ENCODE measurements at places on chromosomes 5 and 9.

DNA sequence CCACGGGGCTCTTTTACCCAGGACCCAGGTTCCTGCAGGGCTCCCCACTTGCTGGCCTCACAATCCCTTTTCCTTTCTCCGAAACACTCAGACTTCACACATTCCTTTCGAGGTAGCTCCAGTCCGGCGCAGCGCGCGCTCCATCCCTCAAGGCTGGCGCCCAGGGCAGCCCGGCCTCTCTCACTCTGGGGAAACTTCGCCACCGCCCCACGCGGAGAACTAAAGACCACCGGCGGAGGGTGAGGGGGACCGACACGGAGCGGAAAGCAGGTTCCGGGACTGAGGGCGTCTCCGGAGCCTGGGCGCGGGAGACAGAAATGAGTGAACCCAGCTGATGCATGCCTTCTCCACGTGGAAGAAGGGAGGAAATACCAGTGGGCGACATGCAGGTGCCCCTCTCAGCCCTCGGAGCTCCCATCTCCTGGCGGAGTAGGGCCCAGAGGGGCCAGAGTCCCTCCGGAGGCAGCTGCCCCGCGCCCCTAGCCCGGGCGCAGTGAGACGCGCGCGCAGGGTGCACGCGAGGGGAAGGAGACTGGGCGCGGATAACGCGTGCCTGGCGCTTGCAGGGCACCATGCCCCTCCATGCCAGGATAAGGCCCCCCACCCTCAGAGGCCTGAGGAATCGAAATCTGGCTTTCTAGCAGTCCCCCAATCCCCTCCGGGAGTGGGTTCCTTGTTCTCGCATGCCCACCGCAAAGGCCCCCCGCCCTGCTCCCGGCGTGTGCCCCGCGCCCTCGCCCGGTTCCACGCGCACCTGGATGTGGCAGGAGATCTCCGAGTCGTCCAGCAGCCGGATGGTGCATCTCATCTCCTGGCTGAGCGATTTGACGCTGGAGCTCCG, 650 bp downstream of the FRMD3 start:
- peaks cover 28% of the 10 kb centered on the region for H3K4me1 ChIP-seq
- DNase-seq, result peak; percentile 66
- H3K27me3 ChIP-seq, result peaks cover 48% of the 10 kb centered on the region
- no peak overlapping the region for H3K27ac ChIP-seq
- H3K36me3 ChIP-seq, result no peaks in the 10 kb centered on the region

DNA sequence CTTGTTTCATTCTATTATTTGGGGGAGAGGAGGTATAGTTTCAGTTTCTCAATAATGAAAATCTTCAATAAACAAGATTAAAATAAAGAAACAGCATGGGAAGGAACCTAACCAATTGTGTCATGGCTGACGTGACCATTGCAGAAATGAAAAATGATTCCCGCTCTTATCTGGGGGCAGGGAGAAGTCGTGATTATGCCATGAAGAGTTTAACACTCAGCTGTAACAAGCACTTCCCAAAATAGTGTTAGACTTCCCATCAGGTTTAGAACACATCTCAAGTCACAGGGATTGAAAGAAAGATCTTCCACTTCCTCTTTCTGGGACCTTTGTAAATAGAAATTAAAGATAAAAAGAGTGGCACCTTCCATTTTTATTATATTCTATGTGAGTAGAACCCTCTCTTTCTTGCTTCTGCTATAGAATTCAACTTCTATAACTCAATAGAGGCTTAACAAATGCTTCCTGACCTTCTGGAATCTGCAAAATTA, 122.2 kb downstream of the TRPM6 start:
- no peak overlapping the region for H3K27ac ChIP-seq
- H3K4me3 ChIP-seq, result no peak overlapping the region
- DNase-seq, result no peak
- H3K4me1 ChIP-seq, result no peaks in the 10 kb centered on the region

DNA sequence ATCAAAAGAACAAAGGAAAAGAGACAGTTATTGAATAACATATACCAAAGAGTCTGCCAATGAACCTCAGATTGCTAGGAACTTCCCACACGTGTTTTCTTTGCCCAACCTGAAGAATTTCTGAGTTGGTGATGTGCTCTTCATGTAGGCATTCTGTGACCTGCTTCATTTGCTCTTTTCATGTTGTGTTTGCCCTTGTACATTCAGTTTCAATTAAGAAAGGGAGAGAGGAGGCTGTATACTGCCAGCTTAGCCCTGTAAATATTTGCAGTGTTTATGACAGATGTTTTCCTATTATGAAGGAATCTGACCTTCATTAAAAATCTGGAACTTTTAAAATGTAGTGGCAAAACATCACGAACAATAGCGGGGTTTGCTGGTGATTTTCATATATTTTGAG, 168.5 kb downstream of the GAS1 start:
- H3K4me3 ChIP-seq, result no peak overlapping the region
- DNase-seq, result no peak
- H3K27me3 ChIP-seq, result no peaks in the 10 kb centered on the region
- H3K27ac ChIP-seq, result no peak overlapping the region

- no peak overlapping the region for H3K27ac ChIP-seq
- no peak for DNase-seq
- H3K4me3 ChIP-seq, result no peak overlapping the region
These were observed 10.4 kb upstream of the ZSWIM6 start for GRCh38 chr5:61321669-61322068.

GRCh38 chr5:82719368-82719767, 357.8 kb downstream of the TMEM167A start:
- no peak overlapping the region for H3K4me3 ChIP-seq
- peaks cover 15% of the 10 kb centered on the region for H3K4me1 ChIP-seq
- peak; percentile 8 for DNase-seq
- H3K27ac ChIP-seq, result no peak overlapping the region

DNA sequence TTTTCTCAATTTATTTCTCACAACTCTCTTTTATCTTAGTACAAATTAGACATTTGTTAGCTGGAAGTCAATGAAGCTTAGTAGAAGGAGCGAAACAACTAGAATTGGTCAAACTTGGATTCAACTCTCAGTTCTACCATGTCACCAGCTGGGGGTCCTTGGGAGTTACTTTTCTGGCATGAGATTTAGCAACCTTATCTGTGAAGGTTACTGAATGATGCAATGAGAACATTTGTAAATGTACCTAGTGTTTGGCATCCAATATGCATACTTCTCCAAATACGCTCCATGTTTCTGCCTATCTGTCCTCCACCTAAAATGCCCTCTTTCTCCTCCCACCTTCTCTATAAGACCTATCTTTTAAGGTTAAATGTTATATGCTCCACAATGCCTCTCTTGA, 6.3 kb downstream of the HNRNPA0 start:
- H3K27ac ChIP-seq, result no peak overlapping the region
- H3K27me3 ChIP-seq, result no peaks in the 10 kb centered on the region
- H3K36me3 ChIP-seq, result no peaks in the 10 kb centered on the region
- H3K4me3 ChIP-seq, result no peak overlapping the region
- DNase-seq, result no peak
- H3K4me1 ChIP-seq, result peaks cover 26% of the 10 kb centered on the region

DNA sequence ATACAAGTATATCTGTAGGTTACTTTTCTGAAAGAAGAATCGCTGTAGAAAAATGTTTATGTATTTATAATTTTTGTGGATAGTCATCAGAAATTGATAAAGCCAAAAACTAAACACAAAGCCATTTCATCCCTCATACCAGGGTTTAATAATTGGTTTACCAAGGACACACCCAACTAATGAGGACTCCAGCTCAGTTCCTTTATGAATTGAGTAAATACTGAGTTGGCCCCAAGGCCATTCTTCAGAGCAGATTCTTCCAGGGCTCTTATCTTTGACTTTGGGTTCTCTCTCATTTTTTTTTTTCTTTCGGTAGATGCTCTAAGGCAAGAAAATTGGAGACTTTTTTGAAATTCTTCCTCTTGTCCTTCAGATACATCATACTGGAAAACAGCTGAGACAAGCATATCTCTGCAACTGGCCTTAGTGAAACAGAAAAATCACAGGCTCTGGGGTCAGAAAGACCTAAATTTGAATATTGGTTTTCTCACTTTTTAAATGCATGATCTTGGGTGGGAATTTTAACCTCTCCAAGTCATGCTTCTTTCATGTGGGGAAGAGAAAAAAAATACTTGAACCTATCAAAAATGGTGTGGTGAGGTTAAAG, 401.8 kb downstream of the ARHGEF28 start:
- H3K4me1 ChIP-seq, result peaks cover 9% of the 10 kb centered on the region
- no peak overlapping the region for H3K27ac ChIP-seq
- no peaks in the 10 kb centered on the region for H3K27me3 ChIP-seq
- no peaks in the 10 kb centered on the region for H3K36me3 ChIP-seq
- no peak overlapping the region for H3K4me3 ChIP-seq

GRCh38 chr5:134432174-134432573, 20.5 kb upstream of the CDKN2AIPNL start:
- no peak overlapping the region for H3K27ac ChIP-seq
- H3K4me1 ChIP-seq, result peaks cover 29% of the 10 kb centered on the region
- no peak for DNase-seq
- no peaks in the 10 kb centered on the region for H3K36me3 ChIP-seq
- H3K4me3 ChIP-seq, result no peak overlapping the region

DNA sequence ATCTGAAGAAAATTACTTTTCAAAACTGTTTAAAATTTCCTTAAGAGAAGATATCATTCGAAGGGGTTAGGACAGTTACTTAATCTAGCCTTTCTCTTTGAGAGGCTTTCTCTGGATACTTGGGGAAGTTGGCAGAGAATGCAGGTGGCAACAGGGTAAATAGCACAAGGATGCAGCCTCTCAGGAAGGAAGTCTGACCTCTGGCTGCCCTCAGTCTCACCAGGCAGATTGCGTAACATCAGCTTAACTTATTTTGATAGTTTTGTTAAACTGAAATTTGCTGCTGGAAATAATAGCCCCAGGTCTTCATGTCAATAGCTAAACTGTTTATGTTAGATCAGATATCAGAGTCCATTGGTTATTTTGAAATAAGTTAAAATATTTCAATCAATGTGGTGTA, 20.4 kb downstream of the CCDC192 start:
- H3K36me3 ChIP-seq, result no peaks in the 10 kb centered on the region
- no peaks in the 10 kb centered on the region for H3K27me3 ChIP-seq
- H3K27ac ChIP-seq, result no peak overlapping the region
- no peak overlapping the region for H3K4me3 ChIP-seq
- DNase-seq, result no peak

DNA sequence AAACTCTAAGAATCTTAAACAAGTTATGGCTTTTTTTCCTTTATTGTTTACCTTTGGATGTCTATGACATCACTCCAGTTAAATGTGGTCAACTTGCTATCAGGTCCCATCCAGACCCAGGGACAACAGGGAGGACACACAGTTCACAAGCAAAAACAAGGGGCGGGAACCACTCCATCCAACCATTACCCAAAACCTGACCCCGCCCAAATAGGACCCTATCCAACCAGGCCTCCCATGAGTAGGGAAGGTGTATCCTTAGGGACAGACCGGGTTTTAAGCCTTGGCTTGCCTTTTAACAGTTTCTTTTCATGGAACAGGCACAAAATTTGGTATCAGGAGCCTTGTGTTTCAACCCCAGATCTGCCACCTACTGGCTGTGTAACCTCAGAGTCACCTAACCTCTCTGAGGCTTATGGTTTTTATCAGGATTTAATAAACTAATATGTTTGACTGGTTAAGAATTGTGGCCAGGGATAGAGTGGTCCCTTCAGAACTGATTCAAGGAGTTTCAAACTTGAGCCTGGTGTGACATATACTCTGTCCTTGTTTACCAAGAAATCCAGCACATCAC, 127.7 kb upstream of the RAD23B start:
- DNase-seq, result no peak
- no peaks in the 10 kb centered on the region for H3K36me3 ChIP-seq
- H3K27ac ChIP-seq, result no peak overlapping the region
- peaks cover 9% of the 10 kb centered on the region for H3K4me1 ChIP-seq
- no peak overlapping the region for H3K4me3 ChIP-seq

GRCh38 chr5:76747706-76748105, 31.8 kb downstream of the F2R start:
- no peak overlapping the region for H3K4me3 ChIP-seq
- H3K27ac ChIP-seq, result no peak overlapping the region
- no peaks in the 10 kb centered on the region for H3K4me1 ChIP-seq

- H3K4me1 ChIP-seq, result peaks cover 30% of the 10 kb centered on the region
- H3K36me3 ChIP-seq, result no peaks in the 10 kb centered on the region
These were observed 59.0 kb downstream of the MAT2B start for GRCh38 chr5:163564321-163564938.

GRCh38 chr5:142106061-142106460, 2.5 kb upstream of the NDFIP1 start:
- H3K27ac ChIP-seq, result no peak overlapping the region
- H3K4me1 ChIP-seq, result peaks cover 4% of the 10 kb centered on the region
- H3K36me3 ChIP-seq, result no peaks in the 10 kb centered on the region
- no peak overlapping the region for H3K4me3 ChIP-seq
- no peak for DNase-seq

DNA sequence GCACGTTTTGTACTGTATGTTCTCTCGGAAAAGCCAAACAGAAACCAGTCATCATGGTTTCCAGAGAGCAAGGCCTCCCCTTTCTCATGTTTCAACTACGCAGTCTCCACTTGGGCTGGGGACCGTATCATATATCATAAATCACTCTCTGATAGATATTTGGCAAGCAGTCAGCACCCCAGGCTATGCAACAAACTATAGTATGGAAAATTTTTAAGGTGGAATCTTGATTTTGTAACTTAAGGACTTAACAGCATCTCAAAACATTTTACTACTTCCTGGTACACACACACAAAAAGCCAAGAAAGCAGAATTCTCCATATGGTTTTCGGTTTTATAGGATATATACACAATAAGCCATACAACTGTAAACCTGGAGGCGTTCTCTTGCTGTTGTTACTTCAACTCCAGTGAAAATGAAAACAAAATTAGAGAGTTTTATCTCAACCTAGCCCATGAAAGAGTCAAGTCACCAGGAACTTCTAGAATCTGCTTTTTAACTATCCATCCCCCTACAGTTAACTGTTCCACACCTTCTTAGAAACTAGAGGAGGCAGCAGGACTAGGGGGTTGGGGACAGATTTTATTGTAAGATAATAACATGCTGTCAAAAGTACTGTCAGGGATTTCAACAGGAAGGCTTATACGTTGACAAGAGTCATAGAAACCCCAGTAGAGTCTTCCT, 283.4 kb downstream of the NFIB start:
- H3K27ac ChIP-seq, result no peak overlapping the region
- no peaks in the 10 kb centered on the region for H3K27me3 ChIP-seq
- H3K4me1 ChIP-seq, result peaks cover 16% of the 10 kb centered on the region
- no peak overlapping the region for H3K4me3 ChIP-seq
- H3K36me3 ChIP-seq, result no peaks in the 10 kb centered on the region
- no peak for DNase-seq

DNA sequence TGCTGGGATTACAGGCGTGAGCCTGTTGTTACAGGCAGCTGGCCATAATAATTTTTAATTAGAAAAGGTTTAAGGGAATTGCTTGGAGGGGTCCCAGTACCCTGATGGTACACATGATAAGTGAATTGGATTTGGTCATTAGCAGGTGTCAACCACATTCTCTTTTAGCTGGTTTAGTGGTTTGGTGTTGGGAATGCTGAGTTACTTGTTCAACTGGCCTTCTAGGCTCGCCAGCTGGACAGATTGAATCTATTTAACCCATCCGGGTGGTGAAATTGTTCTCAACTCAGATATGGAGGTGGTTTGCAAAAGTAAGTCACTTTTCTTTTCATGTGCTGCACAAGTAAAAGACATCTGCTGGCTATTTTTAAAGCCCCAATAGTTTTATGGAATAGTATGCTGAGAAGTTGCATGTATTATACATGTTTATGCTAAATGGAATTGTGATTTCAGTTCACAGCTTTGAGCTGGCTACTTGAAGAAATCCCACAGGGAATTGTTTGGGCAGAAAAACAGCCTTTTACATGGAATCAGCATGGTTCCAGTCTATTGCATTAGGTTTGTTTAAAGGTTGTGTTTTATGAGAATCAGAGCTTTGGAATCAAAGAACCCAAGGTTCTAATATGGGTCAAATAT, 149.8 kb upstream of the SLC28A3 start:
- H3K4me1 ChIP-seq, result peaks cover 9% of the 10 kb centered on the region
- no peak overlapping the region for H3K27ac ChIP-seq
- no peak for DNase-seq
- H3K36me3 ChIP-seq, result no peaks in the 10 kb centered on the region
- no peak overlapping the region for H3K4me3 ChIP-seq
- no peaks in the 10 kb centered on the region for H3K27me3 ChIP-seq
